ENCODE measurements at places on chromosomes 3 and 15.
A peak's percentile ranks its signal among the peaks of the same experiment; 100 is the strongest.

DNA sequence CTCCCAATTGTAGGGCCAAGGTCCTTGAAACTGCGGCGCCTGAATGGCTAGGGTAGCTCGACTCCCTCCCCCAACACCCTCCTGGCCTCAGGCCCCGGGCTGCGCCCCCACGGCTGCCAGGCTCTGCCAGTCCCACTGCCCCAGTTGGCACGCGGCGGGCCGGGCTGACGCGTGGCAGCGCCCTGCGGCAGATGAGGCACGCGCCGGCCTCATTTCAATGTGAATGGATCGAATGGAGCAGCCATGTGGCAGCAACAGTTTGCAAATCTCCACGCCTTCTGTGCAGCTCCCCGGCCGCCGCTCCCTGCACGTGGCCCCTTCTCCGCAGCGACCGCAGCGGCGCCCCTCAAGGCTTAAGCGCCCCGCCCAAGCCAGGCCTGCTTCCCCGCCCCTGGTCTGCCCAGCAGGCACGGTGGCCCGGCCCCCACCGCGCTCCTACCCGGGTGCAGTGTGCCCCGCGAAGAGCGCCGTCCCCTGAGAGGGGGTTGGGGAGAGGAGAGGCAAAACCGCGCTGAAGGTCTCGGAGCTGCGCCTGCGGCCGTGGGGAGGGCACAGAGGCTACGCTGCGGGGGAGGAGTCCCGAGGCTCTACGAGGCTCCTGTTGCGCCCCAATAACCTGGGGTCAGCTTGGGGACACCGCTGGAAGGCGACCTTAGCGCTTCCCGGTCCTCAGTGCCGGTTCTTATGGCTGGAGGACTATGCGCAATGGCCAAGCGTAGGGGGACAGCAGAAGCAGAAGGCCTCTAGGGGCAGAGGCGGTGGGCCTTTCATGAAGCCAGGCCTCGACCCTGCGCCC is 3.1 kb upstream of the DLL4 start:
- peak; percentile 44 for DNase-seq

DNA sequence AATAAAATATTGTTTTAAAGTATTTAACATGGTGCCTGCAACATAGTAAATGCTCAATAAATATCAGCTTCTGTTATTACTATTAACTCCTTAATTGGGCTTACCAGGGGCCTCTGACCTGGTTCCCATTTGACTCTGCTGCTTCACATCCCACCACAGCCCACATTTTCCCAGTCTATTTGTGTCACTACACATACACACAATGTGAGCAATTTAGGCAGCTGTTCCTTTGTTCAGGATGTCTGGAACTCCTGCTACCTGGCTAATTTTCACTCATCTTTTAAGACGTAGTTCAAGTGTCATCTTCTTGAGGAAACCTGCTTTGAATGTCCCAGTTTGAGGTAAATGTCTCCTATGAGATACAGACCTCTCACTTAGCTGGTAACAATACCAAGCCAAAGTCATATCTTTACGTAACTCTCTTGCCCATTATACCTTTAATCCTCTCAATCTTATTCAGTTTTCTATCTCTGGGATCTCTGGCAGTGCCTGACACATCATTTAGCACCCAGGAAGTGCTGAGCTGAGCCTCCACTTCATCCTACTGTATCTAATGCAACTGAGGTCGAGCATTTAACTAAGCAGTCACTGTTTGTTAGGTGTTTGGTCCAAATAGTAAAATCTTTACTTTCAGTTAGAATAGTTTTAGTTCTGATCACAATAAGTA is 4.4 kb downstream of the TGFBR2 start:
- no peak for DNase-seq

- DNase-seq: no peak
Measured at GRCh38 chr3:99356696-99357095, 281.7 kb upstream of the COL8A1 start.

- no peak for DNase-seq
Measured at GRCh38 chr3:1540686-1541085, 447.9 kb downstream of the CNTN6 start.

GRCh38 chr3:190008432-190008831 is 112.3 kb downstream of the P3H2 start:
- no peak for DNase-seq

- DNase-seq: no peak
Measured at GRCh38 chr3:88991496-88991895, 115.9 kb upstream of the EPHA3 start.

DNA sequence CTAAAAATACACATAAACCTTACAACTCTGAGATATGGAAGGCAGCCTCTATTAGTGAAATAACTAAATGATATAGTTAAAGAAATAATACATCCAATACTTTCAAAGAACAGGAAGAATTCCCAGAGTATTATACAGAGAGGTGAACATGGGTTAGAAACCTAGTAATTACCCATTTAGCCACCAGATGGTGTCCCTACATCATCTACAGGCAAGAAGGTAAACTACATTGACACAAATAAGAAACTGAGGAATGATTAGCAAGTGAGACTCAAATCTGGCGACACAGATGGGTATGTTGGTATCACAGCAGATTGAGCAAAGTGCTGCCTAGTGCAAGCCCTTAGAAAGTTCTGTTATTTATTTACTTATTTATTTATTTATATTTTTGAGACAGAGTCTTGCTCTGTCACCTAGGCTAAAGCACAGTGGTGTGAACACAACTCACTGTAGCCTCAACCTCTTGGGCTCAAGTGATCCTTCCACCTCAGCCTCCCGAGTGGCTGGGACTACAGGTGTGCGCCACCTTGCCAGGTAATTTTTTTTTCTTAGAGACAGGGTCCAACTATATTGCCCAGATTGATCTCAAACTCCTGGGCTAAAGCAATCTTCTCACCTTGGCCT is 28.2 kb downstream of the NEK4 start:
- DNase-seq: no peak

GRCh38 chr3:195129644-195130492 is 141.1 kb downstream of the XXYLT1 start:
- DNase-seq: no peak

- no peak for DNase-seq
Measured at GRCh38 chr3:194326192-194326967, 24.7 kb downstream of the CPN2 start.

- DNase-seq: no peak
Measured at GRCh38 chr3:195883160-195883559, 25.2 kb downstream of the TNK2 start.

- no peak for DNase-seq
Measured at GRCh38 chr3:15601046-15601398, 347 bp downstream of the HACL1 start.

DNA sequence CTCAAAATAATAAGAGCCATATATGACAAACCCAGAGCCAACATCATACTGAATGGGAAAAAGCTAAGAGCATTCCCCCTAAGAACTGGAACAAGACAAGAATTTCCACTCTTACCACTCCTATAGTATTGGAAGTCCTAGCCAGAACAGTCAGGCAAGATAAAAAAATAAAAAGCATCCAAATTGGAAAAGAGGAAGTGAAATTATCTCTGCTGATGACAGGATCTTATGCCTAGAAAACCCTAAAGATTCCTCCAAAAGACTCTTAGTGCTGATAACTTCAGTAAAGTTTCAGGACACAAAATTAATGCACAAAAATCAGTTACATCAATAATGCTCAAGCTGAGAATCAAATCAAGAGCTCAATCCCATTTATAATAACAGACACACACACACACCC is 45.9 kb upstream of the SLC2A2 start:
- DNase-seq: no peak

DNA sequence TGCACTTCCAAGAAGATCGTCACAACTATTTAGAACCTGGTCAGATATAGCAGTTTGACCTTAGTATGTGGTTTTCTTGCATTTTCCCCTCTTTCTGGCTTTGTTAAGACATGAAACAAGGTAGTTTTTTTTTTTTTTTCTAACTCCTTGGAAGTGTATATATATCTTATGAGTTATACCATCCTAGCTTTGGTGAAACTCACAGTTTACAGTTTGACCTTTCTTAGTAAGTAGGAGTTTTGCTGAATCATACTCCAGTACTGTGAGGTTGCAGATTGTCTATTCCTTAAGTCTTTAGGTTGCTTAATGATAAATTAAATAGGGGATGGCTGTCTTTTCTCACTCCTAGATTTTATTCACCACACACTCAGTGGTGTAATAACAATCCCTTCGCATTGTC is 325.0 kb downstream of the RBMS3 start:
- DNase-seq: no peak

GRCh38 chr15:60283936-60284335 is 113.8 kb downstream of the ANXA2 start:
- no peak for DNase-seq

DNA sequence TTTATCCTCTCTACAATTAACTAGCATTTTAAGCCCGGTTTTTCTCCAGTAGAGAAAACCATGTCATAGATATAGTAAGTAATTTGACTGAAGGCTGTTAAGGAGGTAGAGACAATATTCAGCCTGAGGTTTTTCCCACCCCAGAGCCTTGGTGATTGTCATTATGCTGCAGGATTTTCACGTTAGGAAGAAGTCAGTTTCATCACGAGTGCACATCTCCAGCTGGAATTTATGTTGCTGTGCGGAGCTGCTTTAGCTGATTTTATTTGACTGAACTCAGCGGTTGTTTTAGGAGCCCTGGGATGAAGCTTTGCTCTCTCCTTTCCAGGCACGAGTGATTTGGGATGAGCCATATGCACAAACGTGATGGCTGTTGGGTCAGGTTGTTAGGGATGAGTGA is 271.3 kb upstream of the RGMA start:
- no peak for DNase-seq

GRCh38 chr3:15585111-15585845 is 16.1 kb downstream of the HACL1 start:
- DNase-seq: no peak

DNA sequence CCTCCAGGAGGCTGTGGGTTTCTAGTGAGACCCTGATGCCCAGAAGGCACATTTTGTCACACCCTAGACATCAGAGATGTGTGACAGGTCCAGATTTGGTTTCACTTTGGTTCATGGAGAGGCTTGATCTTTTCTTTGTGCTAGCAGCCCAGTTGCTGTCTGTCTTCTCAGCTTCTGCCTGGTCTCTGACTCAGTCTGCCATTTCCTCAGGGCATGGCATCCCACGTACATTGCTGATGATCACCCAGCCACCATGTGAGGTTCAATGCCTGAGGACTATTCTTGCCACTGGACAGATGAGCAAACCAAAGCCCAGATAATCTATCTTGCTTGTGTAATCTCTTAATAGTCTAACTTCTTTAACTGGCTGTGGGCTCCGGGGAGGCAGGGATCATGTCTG is 144.9 kb upstream of the MRPS22 start:
- no peak for DNase-seq

DNA sequence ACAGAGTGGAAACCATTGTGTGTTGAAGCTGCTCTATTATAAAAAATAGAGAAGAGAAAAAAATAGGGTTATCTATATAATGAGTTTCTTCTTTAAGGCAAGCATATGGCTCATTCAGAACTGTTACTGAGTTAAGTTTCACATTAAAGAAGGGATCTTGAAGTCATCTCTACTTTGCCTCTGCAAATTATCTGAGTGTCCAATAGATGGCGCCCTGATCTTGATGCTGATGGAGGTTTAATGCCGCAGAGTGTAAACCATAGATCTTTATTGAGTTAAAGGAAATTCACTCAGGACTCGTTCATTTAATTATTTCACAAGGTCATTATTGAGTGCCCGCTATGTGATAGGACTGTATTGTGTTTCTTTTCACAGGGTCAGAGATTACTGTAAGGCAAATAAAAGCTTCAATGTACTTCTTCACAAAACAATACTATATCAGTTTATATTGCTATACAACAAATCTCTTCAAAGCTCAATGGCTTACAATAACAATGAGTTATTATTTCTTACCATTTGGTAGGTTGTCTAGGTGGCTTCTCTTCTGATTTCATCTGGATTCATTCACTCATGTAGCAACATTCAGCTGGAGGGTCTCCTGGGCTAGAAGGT is 171.4 kb downstream of the NSUN3 start:
- no peak for DNase-seq

DNA sequence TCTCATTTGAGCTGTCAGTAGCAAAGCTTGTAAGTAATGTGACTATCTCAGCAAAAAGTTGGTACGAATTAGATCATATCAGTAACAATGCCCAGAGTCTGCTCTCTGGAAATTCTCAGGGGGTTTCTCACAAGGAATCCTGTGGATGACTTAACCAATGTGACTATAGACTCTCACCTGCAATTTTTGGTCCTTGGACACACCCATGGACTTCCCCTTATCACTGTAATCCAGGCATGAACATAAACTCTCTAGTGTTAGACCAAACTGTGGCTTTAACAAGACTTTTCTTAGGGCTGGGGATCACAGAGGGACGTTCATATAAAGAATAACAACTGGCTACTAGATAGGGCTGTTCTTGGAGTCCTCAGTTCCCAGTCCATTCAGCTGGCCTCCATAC is 3.9 kb upstream of the ZNF80 start:
- DNase-seq: no peak

GRCh38 chr3:16203671-16204629 is 29.5 kb downstream of the GALNT15 start:
- DNase-seq: peak; percentile 27

GRCh38 chr3:31448882-31449243 is 83.9 kb upstream of the STT3B start:
- DNase-seq: no peak

GRCh38 chr3:10625323-10625722 is 119.9 kb upstream of the ATP2B2 start:
- no peak for DNase-seq

Data from NCI-H1436 (cell line).